Activated T-cell treated with anti-CD3 and anti-CD28 coated beads, Interleukin-2, amount 50 U/mL, for 24 hours (primary cell): ENCODE measurements at places on chromosomes 6 and 20.

DNA sequence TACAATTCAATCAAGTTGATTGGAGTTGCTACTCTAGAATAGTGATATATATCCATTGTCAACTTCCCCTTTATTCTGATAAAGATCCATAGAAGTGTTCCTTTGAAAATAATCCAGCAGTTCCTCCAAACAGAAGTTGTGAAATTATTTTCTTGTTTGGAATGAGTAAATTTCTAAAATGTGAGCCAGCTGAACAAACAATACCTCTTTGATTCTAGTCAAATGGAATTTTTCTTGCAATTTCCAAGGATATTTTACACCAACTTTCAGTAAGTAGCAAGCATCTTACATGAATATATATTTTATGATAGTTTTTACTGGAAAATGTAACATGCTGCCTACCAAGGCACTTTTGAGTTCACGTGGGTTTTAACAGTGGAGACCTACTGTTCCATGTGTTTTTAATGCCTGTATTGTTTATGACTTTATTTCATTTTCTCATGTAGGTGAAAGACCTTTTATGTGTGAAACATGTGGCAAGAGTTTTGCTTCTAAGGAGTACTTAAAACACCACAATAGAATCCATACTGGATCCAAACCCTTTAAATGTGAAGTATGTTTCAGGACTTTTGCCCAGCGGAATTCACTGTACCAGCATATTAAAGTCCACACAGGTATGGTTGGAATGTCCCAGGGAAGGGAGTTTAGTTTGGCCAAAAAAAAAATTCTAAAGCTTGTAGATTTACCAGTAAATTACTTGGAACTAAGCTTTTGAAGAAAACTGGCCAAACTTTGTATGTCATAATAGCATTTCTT lies 6.5 kb downstream of the GZF1 start:
- DNase-seq, result no peak

- no peak for DNase-seq
These were observed 172.3 kb upstream of the CDYL start for GRCh38 chr6:4603856-4604369.

DNA sequence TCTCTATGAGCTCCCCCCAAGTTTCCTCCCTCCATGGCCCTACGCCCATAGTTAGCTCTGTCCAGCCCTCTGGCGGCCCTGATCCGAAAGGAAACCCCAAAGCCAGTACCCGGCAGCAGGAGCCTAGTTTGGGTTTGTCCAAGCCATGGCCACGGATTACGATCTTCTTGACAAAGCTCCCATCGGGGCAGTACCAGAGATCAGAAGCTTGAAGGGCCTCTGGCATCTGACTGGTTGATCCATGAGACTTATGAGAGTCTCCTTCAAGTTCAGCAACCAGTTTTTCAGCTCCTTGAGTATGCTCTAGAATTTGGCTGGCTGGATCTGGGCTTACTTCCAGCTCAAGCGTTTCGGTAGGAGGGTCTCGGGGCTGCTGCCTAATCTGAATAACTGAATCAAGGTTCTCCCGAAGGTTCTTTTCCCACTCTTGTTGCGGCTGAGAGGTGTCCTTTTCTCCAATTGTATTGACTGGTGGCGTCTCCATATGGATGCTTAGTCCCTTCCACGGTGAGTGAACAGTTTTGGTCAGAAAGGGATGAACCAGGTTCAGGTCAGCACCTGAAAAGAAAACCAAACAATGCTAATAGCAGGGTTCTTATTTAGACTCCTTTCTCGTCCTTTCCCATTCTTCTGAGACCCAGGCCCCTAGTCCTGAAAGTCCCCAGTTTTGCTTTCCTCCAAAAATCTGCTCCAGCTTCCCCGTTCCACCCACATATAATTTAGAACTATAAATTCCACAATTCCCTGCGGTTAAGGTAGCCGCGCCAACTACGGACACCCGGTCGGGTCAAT lies 595 bp downstream of the FKBPL start:
- DNase-seq, result no peak

- no peak for DNase-seq
These were observed 232.8 kb upstream of the EXOC2 start for GRCh38 chr6:925656-926213.

- DNase-seq, result no peak
These were observed 6.2 kb downstream of the FOXC1 start for GRCh38 chr6:1615853-1616420.

GRCh38 chr20:37288091-37288490 lies 1.4 kb upstream of the MANBAL start:
- DNase-seq, result no peak

- no peak for DNase-seq
These were observed 43.2 kb upstream of the AKAP12 start for GRCh38 chr6:151196555-151196954.

GRCh38 chr20:63232235-63233060 lies 3.3 kb upstream of the BIRC7 start:
- DNase-seq, result no peak

DNA sequence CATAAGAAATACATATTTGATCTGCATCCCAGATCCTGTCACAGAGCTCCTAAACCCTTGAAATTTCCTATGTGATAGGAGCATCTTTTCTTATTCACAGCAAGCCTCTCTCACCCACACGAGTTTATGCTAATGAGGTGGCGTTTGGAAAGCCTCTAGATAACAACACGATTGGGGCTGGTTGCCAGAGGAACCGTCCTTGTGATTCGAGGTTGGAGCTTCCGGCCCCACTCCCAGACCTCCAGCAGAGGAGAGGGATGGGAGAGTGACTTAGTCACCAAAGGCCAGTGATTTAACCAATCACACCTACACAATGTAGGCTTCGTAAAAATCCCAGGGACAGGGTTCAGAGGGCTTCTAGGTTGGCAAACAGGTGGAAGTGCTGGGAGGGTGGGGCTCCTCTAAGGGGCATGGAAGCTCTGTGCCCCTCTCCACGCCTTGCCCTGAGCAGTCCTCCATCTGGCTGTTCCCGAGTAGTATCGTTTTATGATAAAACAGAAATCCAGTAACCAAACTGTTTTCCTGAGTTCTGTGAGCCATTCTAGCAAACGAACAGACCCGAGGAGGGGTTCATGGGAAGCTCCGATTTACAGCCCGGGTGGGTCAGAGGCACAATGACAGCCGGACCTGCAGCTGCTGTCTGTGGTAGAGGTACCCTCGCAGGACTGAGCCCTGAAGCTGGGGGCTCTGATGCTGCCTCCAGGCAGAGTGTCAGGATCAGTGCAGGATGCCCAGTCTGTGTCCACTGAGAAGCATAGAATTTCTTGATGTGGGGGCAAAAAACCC lies 238.1 kb upstream of the ARID1B start:
- no peak for DNase-seq

- DNase-seq, result no peak
These were observed 219.5 kb downstream of the SMOC2 start for GRCh38 chr6:168660400-168660945.

DNA sequence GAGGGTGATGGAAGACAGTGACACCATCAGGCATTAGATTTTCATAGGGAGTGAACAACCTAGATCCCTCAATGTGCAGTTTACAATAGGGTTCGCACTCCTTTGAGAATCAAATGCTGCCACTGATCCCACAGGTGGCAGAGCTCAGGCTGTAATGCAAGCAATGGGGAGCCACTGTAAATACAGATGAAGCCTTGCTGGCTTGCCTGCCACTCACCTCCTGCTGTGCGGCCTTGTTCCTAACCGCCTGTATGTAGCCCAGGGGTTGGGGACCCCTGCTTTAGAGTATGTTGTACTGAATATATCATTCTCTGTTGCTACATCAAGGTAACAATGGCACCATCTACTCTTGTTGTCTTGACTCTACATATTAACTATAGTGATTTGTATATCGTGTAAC lies 37.1 kb downstream of the TPD52L1 start:
- no peak for DNase-seq

DNA sequence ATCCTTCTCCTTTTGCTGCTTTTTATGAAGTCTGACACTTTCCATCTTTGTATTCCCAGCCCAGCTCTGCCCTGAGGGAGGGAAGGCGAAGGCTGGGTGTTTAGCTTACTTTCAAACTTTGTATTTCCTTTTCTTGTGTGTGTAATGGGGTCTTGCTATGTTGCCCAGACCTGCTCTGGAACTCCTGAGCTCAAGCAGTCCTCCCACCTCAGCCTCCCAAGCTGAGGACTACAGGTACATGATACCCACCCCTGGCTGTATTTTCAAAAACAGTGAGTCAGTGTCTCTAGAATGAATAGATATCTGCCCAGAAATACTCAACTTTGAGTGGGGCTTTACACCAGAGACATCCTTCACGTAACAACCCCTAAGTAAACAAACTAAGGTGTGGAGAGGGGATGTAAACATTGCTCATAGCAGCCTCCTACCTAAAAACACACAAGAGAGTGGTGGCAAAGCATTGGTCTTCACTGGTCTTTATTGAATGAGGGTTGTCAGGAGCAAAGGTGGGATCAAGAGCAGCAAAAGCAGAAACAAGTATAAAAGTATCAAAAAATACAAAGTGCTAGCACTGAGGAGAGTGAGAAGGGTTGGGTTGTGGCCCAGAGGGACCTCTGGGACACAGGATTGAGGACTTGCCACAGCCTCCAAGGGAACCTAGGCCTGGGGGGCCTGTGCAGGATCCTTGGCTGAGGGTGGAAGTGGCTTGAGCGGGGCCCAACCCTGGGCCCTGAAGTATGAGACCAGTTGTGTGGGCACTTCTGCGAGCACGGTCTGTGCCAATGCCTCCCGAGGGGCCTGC lies 10.2 kb downstream of the SPAG4 start:
- DNase-seq, result peak; percentile 14

DNA sequence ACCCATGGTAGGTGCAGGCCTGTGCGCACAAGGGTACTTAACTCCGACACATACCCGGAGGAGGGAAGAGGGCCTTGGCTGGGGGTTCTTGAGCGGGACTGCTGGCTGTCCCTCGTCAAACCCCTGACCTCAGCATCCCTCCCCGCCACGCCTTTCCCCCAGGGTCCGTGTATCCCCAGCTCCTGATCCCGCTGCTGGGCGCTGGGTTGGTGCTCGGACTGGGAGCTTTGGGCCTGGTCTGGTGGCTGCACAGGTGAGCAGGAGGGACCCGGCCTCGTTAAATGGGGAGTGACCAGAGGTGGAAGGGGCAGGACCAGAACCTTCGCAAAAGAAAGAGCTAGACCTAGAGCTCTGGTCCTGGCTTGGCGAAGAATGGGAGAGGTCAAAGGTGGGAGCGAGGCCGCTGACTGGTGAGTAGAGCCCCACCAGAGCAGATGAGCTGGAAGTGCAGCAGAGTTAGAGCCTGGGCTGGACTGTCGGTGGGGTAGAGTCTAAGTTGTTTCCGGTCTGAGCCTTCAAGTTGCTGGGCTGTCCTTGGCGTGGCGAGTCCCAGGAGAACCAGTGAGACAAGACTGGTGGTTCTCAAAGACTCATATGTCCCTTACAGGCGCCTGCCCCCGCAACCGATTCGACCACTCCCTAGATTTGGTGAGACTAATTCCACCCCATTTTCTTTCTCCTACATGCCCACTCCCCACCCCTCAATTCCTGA lies 963 bp downstream of the MPIG6B start:
- no peak for DNase-seq

GRCh38 chr6:131519670-131520436 lies 53.2 kb upstream of the ARG1 start:
- peak; percentile 48 for DNase-seq

- no peak for DNase-seq
These were observed 42.3 kb upstream of the ATXN1 start for GRCh38 chr6:16803294-16804200.

DNA sequence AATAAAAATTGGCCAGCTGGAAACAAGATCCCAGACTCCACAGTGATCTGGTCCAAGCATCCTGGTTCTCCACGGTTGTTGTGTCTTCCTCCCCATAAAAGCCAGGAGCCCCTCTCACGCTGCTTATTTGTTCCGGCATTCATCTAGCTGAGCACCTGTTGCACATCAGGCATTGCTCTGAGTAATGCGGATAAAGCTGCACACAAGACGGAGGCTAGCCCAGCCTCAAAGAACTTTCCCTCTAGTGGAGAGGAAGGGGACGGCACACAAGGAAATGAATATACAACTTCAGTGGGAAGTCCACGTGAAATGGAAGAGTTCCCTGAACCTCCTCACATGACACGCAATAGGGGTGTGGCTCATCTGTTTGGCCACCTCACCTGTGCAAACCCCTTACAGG lies 30.3 kb upstream of the NXT1 start:
- DNase-seq, result no peak

DNA sequence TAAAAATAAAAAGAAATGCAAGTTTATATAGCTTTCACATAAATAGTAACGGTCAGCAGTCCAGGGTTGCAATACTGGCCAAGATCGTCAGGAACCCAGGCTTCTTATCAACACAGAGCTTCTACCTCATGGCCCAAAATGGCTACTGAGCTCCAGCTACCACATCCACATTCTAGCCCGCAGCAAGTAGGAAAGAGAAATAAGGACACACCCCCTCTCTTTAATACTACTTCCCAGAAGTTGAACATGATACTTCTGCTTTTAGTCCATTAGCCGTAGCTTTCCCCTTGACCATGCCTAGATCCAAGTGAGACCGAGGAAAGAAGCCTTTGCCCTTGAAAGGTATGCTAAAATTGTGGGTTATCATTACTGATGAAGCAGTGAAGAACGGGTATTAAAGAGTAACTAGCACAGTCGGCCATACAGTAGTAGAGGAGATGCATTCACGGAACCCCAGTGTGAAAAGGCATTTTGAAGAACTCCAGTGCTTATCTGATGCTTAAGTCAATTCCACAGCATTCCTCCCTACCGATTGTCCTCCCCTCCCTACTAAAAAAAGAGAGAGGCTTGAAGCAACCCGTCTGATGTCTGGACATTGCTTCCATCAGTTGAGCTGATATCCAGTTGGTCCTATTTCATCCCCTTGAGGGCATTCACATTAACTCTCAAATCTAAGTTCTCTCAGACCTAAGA lies 226.9 kb upstream of the RREB1 start:
- no peak for DNase-seq

- DNase-seq, result no peak
These were observed 32.3 kb downstream of the C20orf203 start for GRCh38 chr20:32641464-32641863.

DNA sequence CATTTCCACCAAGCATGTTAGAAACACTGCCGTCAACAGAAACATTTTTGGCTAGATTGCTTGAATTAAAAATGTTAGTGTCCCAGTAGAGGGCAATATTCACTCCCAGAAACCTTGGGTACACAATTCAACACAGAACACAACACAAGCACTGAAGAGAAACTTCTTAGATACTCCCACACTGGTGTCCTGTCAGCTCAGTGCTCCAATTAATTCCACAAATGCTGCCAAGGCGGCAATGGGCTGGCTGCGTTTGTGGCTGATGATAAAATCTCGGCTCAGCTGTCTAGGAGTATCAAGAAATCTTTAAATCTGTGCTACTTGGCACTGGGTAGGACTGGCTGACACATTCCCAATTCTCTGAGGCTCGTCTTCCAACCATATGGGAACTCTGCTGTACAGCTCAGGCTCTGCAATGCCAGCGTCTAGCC lies 39.3 kb downstream of the BEND3 start:
- no peak for DNase-seq

GRCh38 chr6:160049346-160049745 lies 72.3 kb upstream of the SLC22A1 start:
- DNase-seq, result no peak

- no peak for DNase-seq
These were observed 243.3 kb downstream of the ERMARD start for GRCh38 chr6:169994739-169995138.
